KG1 (cell line): ENCODE measurements at places on chromosomes 12 and 14.

- DNase-seq, result no peak
These were observed 74.8 kb upstream of the PCED1B start for GRCh38 chr12:47004634-47005033.

GRCh38 chr12:132429946-132430643, 59.9 kb upstream of the FBRSL1 start:
- no peak for DNase-seq

GRCh38 chr14:101464310-101464983, 96.8 kb upstream of the DIO3 start:
- DNase-seq, result no peak

GRCh38 chr14:33699300-33699983, 251.4 kb downstream of the EGLN3 start:
- DNase-seq, result no peak
